ENCODE measurements at places on chromosomes 1 and 21. TPM values are rescaled to one million over a fixed set of nuclear protein-coding genes. Genes with fewer than 3 reads are reported as not detected.

FAM78B gene
- 2.5 TPM for total RNA-seq

SELE gene
- total RNA-seq = 10.3 TPM

AMIGO1 gene
- total RNA-seq = 7.6 TPM

TMPRSS2 gene
- 54.8 TPM for total RNA-seq

COL11A1 gene
- 9.1 TPM for total RNA-seq

SMPDL3B gene
- total RNA-seq = 7.8 TPM

POU3F1 gene
- total RNA-seq = 0.88 TPM

C1QTNF12 gene
- total RNA-seq = 5.3 TPM

C8A gene
- not detected for total RNA-seq

MAP10 gene
- 4.7 TPM for total RNA-seq

OR2T3 gene
- not detected for total RNA-seq

CLCN6 gene
- 13.7 TPM for total RNA-seq

AIDA gene
- 40.9 TPM for total RNA-seq

TLCD4 gene
- total RNA-seq = 10.0 TPM
